ENCODE measurements at places on chromosomes 2 and 18. TPM values are rescaled to one million over a fixed set of nuclear protein-coding genes. Genes with fewer than 3 reads are reported as not detected.

- H3K27me3 ChIP-seq = peaks cover 20% of the 10 kb centered on the region
- H3K4me3 ChIP-seq = peak overlapping the region; percentile 96
- H3K36me3 ChIP-seq = peaks cover 36% of the 10 kb centered on the region
- peak overlapping the region; percentile 93 for H3K27ac ChIP-seq
- H3K4me1 ChIP-seq = peaks cover 42% of the 10 kb centered on the region
- no peak for DNase-seq
These were observed 877 bp upstream of the BCL2L11 start for GRCh38 chr2:111119822-111120252.

GRCh38 chr2:114185501-114185900 is 256.9 kb upstream of the DPP10 start:
- no peaks in the 10 kb centered on the region for H3K36me3 ChIP-seq
- H3K4me1 ChIP-seq = no peaks in the 10 kb centered on the region
- no peak overlapping the region for H3K4me3 ChIP-seq
- H3K27me3 ChIP-seq = no peaks in the 10 kb centered on the region

- no peak overlapping the region for H3K4me3 ChIP-seq
- no peaks in the 10 kb centered on the region for H3K36me3 ChIP-seq
- no peaks in the 10 kb centered on the region for H3K4me1 ChIP-seq
- no peak for DNase-seq
- peaks cover 31% of the 10 kb centered on the region for H3K27me3 ChIP-seq
These were observed 1.6 kb downstream of the DSC2 start for GRCh38 chr18:31100436-31101182.

- H3K36me3 ChIP-seq = no peaks in the 10 kb centered on the region
- H3K27ac ChIP-seq = no peak overlapping the region
- no peaks in the 10 kb centered on the region for H3K4me1 ChIP-seq
- no peak for DNase-seq
These were observed 18.8 kb upstream of the NEDD4L start for GRCh38 chr18:58025205-58025604.

- no peak overlapping the region for H3K4me3 ChIP-seq
- DNase-seq = no peak
- H3K27me3 ChIP-seq = no peaks in the 10 kb centered on the region
- H3K27ac ChIP-seq = no peak overlapping the region
- no peaks in the 10 kb centered on the region for H3K4me1 ChIP-seq
- no peaks in the 10 kb centered on the region for H3K36me3 ChIP-seq
These were observed 119.8 kb downstream of the LAMA1 start for GRCh38 chr18:6997808-6998207.

GRCh38 chr18:12699747-12700146 is 2.8 kb downstream of the CEP76 start:
- no peak overlapping the region for H3K4me3 ChIP-seq
- H3K27ac ChIP-seq = no peak overlapping the region
- peaks cover 20% of the 10 kb centered on the region for H3K36me3 ChIP-seq
- H3K4me1 ChIP-seq = peaks cover 29% of the 10 kb centered on the region
- no peak for DNase-seq

DNA sequence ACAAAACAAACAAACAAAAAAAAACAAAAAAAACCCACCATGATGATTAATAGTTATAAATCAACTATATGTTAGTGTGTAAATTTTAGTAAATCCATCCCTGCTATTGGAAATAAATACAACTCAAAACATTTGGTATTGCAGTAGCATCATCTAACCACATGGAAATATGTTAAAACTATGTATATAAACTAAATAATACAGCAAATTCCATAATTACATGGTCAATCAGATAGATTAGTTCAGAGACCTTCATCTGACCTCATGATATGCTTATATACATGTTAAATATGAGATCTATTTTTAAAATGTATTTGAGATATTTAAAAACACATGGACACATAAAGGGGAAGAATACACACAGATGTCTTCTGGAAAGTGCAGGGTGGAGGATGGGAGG is 384.2 kb downstream of the TMX3 start:
- no peaks in the 10 kb centered on the region for H3K4me1 ChIP-seq
- no peaks in the 10 kb centered on the region for H3K27me3 ChIP-seq
- H3K27ac ChIP-seq = no peak overlapping the region
- no peaks in the 10 kb centered on the region for H3K36me3 ChIP-seq

DNA sequence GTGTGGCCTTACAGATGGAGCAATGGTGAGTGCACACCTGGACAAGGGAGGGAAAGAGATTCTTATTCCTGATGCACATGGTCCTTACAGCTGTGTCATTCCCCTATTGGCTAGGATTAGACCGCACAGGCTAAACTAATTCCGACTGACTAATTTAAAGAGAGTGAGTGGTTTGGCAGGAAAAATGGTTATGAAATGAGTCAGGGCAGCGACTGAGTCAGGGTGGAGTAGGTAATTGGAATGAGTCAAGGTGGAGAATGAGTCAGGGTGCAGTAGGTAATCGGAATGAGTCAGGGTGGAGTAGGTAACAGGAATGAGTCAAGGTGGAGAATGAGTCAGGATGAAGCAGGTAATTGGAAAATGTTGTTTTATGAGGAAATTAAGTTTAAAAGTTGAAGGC is 1353.7 kb upstream of the LRRTM1 start:
- H3K27ac ChIP-seq = no peak overlapping the region
- H3K27me3 ChIP-seq = no peaks in the 10 kb centered on the region
- DNase-seq = no peak

DNA sequence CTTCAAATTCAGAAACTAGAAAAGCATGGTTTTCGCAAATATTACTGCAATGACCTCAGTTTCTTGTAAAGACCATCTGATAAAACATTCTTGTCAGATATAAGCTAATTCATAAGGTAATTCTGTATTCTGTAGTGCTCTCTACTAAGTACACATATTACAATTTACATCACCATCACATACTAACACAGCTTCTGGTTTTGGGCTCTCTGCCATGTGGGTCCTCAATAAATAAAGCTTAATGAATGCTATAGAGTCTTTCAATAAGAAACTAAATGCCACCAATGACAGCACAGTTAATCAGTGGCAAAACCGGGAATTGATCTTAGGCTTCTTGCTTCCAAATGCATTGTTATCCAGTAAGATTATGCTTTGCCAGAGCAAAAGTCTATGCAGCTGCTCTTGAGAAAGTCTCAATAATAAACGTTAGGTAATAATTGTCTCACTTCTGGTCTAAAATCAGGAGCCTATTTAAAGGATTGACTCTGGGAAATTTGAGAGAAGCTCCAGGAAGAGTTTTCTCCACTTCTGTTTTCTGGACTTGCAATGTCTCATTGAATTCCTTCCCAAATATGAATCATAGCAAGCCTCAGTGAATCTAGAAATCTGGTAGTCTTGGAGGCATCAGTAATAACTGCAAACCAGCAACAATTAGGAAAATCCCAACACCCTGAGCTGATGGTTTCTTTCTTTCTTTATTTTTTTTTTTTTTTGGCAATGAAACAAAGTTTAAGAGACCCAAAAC is 67.9 kb upstream of the RAPGEF4 start:
- H3K4me3 ChIP-seq = no peak overlapping the region
- no peak for DNase-seq
- H3K36me3 ChIP-seq = no peaks in the 10 kb centered on the region

Gene C2orf81
- total RNA-seq = 1.7 TPM

Measured in activated CD4-positive, alpha-beta T cell treated with anti-CD3 and anti-CD28 coated beads, Interleukin-2, amount 10 ng/mL, durations not matched to agents 24 days and 14 days (primary cell).